ENCODE measurements at places on chromosomes 3 and 15.

DNA sequence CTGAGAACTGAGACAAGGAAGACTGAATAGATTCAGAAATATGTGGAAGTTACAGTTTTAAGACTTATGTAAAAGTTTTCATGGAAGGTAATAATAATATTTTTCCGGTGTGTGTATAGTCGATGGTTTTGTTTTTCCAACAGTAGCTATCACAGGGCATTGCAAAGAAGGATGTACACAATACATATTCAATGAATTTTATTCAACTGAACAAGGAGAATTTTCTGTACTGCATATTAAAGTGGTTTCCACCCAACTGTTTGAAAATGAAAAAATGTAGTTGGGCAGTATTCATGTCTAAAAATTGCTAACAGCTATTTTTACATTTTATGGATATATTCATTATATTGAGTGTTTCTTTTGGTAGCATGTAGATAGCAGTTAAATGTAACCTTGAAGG is 350.3 kb upstream of the ATP10A start:
- H3K4me1 ChIP-seq = no peaks in the 10 kb centered on the region
- H3K36me3 ChIP-seq = no peaks in the 10 kb centered on the region
- no peak overlapping the region for H3K27ac ChIP-seq
- no peaks in the 10 kb centered on the region for H3K27me3 ChIP-seq
- DNase-seq = no peak

DNA sequence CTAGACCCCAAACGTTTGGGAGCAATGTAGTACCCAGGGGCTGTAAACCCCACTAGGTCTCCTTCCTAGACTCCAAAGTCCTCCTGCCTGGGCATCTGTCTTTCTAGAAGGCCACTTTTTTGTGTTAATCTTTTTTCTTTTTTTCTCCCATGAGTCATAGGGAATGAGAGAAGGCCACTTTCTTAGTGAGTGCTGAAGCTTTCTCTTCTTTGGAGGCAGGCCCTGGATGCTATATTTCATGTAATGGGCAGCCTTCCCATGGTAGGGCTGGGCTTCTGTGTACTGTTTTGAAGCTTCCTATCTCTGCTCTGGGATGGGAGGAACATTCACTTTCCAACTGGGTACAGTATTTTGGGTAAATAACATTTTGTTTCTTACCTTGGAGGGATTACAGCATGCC is 15.2 kb upstream of the RTP2 start:
- no peak for DNase-seq
- no peaks in the 10 kb centered on the region for H3K36me3 ChIP-seq
- H3K4me3 ChIP-seq = no peak overlapping the region
- H3K27ac ChIP-seq = no peak overlapping the region
- no peaks in the 10 kb centered on the region for H3K27me3 ChIP-seq
- H3K4me1 ChIP-seq = no peaks in the 10 kb centered on the region

- H3K27ac ChIP-seq = no peak overlapping the region
- no peak for DNase-seq
- no peaks in the 10 kb centered on the region for H3K27me3 ChIP-seq
Measured at GRCh38 chr15:49225572-49226281, 55.7 kb downstream of the GALK2 start.

GRCh38 chr3:72258361-72259141 is 473.6 kb upstream of the PROK2 start:
- H3K36me3 ChIP-seq = no peaks in the 10 kb centered on the region
- H3K27ac ChIP-seq = no peak overlapping the region
- no peaks in the 10 kb centered on the region for H3K27me3 ChIP-seq
- H3K4me3 ChIP-seq = no peak overlapping the region
- H3K4me1 ChIP-seq = peaks cover 25% of the 10 kb centered on the region
- DNase-seq = no peak

DNA sequence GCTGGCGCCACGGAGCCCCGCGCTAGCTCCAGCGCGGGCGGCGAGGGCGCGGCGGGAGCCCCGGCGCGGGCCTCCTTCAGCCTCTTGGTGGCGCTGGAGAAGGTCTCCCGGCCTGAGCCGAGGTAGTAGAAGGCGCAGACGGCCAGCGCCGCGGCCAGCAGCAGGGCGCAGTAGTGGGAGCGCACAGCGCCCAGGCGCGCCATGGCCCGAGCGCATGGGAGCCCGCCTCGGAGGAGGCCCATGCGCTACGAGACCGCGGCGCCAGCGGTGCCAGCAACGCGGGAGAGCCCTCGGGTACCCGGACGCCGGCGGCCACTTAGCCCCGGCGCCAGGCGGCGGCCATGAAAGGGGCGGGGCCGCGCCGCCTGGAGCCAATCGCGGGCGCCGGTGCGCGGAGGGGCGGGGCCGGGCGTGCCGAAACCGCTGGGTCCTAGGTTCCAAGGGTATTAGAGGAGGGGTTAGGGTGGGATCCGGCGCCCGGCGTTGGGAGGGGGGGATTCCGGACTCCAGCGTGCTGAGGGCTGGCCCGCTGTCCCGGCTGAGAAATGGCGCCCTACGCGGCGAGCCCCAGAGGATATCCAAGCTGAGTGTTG is at the start of gene XXYLT1:
Gene XXYLT1 (minus strand): TSS at position 343 of the 593 bp plus-strand sequence. CDS start 101 bp downstream, at position 242.
- no peaks in the 10 kb centered on the region for H3K27me3 ChIP-seq
- H3K4me3 ChIP-seq = peak within 1 kb of the TSS; percentile 76
- no peaks in the 10 kb centered on the region for H3K36me3 ChIP-seq
- DNase-seq = no peak

DNA sequence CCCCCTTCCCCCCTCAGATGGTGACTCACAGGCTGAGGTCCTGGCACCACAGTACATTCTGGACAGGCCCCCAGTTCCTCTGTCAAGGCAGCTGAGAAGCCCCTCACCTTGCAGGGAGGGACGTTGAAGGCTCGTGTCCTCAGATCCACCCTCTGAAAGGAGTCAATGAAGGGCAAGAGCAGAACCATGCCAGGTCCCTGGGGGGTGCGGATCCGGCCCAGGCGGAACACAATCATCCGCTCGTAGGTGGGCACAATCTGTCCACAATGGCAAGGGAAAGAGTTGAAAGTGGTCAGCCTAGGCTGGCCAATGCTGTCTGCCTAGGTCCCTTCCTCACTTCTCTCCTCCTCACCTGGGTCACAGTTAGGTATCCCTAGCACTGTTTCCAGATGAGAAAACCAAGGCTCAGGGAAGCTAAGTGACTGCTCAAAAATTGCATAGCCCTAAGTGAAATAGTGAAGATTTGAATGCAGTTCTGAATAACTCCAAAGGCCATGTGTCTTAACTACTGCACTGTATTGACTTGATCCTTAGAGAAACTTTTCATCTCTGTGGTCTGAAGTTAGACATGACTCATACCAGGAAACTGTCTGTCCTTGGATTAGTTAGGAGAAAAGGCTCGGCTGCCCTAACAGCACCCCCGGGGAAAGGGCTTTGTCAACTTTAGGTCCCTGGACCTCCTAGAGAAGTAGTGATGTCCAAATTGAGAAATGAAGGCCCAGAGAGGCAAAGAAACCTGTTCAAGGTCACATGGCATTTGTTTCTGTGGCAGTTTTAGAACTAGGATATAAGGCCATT is 2.9 kb downstream of the STOML1 start:
- no peak overlapping the region for H3K4me3 ChIP-seq
- DNase-seq = no peak
- no peaks in the 10 kb centered on the region for H3K36me3 ChIP-seq
- H3K27ac ChIP-seq = peak overlapping the region; percentile 51
